Kidney glomerular epithelial cell (primary cell): ENCODE measurements at places on chromosomes 1 and 21.

DNA sequence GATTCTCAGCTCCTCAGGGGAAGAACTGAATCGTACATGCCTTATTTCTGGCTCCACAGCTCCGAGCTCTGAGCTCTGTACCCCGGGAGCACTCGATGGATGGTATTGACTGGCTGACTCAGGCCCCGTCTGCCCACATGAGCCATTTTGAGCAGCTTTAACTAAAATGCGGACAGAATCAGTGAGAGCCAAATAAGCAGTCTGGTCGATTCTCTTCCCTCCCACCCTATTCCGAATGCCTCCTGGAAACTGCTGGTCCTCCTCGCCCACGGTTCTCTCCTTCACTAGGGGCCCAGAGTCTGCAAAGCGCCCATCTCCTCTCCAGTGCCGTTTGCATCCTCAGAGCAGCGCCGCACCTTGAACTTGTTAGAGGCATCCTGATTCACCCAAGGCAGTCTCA lies 125.9 kb upstream of the IRF2BP2 start:
- DNase-seq: no peak

- DNase-seq: no peak
Measured at GRCh38 chr1:2337501-2337900, 53.9 kb downstream of the MORN1 start.

- no peak for DNase-seq
Measured at GRCh38 chr21:46322351-46323226, 1.1 kb downstream of the C21orf58 start.

DNA sequence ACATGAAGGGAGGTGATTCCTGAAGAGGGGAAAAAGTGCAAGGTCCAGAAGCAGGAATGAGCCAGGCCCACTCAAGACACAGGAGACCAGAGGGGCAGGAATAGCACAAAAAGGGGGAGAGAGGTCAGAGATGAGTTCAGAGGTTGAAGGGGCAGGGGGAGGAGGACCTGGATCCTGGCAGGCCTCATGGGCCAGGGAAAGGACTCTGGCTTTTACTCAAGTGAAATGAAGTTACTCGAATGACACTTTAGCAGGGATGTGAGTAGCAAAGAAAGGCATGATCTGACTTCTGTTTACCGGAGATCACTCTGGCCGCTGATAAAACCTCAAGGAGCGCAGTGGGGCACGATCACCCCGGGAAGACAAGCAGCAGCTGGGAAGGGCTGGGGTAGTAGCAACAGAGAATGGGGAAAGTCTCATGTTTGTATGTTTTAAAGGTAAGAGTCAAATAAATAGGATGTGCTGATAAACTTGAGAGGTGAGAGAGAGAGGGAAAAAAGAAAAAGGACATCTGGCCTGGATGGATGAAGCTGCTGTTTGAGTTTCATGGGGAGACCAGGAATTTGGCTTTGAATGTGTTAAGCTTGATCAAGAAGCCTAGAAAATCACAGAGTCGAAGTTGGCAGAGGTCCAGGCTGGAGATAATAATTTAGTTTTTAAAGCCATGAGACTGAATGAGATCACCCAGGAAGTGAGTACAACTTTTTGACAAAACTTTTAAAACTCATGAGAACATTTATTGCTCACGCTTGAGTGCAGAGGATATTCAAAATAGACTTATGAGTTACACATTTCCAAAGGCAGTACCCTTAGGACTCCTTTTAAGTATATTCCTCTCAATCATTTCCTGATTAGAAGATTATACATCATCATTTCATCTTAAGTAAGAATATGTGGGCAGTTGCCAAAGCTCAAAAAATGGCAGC lies 156.0 kb downstream of the RERE start:
- DNase-seq: peak; percentile 93

DNA sequence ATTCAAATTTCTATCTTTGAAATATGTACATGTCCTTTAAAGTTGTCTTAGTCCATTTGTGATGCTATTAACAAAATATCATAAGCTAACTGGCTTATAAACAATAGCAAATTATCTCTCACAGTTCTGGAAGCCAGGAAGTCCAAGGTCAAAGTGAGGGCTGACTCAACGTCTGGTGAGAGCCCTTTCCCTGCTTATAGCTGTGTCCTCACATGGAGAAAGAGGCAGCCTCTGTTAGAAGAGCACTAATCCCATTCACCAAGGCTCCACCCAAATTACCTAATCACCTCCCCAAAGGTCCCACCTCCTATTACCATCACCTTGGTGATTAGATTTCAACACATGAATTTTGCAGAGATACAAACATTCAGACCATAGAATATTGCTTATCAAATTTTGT lies 450.1 kb upstream of the BEND5 start:
- no peak for DNase-seq

- DNase-seq: no peak
Measured at GRCh38 chr1:179298952-179299351, 5.4 kb downstream of the SOAT1 start.

GRCh38 chr1:112409414-112409813 lies 13.4 kb downstream of the CTTNBP2NL start:
- no peak for DNase-seq

DNA sequence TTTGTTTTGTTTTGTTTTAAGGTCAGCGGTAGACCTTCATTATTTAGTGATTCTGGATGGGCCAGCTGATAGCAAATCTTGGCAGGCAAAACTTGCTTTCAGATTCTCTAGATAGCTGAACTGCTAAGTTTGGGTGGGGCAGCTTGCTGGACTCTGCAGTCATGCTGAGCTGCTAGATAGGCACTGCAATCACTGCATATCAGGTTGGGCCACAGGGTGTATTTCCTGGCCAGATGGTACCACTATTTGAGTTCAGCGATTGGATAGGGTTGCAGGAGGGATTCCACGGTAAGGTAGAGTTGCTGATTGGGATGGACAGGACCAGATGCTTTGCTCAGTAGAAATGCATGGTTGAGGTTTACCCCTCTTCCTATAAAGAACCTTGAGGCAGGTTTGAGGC lies 579.3 kb upstream of the ADGRL4 start:
- no peak for DNase-seq

GRCh38 chr21:35020436-35020835 lies 28.7 kb downstream of the RUNX1 start:
- DNase-seq: no peak

DNA sequence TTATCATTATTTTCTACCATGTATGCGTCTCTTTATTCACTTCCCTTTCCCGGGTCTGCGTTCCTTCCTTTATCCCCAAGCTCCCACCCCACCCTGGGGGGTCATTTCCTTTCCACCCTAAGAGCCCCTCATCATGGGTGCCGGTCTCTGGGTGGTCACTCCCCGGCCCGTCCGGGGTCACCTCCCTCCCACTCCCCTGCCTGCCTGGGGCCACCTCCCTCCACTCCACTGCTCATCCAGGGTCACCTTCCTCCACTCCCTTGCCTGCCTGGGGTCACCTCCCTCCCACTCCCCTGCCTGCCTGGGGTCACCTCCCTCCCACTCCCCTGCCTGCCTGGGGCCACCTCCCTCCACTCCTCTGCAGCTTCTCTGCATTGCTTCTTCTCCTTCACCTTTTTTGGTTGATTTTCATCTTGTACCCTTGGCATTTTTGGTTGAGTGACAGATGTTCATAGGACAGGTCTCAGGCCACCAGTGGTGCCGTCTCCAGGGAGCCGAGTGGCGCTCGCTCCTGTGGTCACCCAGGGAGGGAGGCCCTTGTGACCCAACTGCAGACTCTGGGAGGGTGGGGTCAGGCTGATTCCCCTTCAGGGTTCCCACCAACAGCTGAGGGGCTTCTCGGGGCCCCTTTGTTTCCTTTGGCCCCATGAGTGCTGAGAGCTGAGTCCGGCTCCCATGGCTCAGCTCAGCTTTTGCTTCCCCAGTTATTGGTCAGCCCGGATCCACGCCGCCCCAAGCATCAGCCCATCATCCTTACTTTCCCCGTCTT lies 48.6 kb upstream of the PCBP3 start:
- no peak for DNase-seq

GRCh38 chr1:230684146-230684545 lies 29.8 kb downstream of the AGT start:
- DNase-seq: no peak

DNA sequence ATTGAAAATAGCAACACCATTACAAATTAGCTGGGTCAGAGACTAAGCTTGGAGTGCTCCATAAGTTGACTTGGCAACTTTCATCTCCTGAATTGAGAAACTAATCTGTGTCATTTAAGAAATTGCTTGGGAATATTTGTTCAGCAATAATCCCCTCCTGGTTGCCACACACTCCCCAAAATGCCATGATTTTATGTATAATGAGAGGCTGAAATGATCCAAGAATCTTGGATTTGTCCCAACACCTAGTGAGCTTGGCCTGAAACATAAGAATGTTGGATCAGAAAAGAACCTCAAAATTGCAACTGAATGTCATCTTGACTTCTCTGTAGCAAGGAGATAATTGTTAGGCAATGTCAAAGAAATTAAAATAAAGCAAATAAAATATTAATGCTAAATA lies 805.9 kb upstream of the ADAMTS5 start:
- DNase-seq: no peak

GRCh38 chr1:10906866-10907519 lies 105.5 kb upstream of the TARDBP start:
- no peak for DNase-seq

GRCh38 chr1:36115931-36116330 lies 9.1 kb downstream of the COL8A2 start:
- DNase-seq: no peak

DNA sequence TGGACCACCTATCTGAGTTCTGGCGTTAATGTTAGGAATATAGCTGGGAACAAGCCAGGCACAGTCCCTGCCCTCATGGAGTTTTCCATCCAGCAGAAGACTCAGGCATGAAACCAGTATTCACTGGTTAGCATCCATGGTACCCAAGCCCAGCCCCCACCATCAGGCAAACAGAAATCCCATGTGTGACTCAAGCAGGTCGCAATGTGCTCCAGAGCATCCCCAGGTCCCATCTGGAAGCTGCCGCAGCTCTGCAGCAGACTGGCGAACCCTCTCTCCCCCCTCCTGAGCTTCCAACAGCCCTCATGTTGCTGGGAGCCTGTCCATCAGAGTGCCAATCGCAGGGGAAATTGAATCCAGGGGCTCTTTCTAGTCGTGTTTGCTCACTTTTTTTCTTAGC lies 174.2 kb downstream of the RRAGC start:
- DNase-seq: no peak

DNA sequence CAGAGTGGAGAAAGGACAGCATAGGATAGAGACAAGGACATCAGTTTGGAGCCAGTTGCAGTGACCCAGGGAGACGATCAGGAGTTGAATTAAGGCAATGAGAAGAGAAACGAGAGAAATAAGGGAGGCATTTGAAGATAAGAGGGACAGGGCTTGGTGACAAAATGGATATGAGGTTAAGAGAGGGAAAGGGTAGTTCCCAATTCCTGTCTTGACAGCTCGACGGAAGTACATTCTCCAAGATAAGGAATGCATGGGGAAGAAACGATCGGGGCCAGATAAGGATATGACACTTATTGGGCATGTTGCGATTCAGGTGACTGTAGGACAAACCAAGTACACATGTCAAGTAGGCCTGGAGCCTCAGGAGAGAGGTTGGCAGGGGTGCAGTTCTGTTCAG lies 18.7 kb upstream of the KCNN3 start:
- no peak for DNase-seq

GRCh38 chr1:77668924-77669449 lies 13.5 kb downstream of the ZZZ3 start:
- DNase-seq: no peak

DNA sequence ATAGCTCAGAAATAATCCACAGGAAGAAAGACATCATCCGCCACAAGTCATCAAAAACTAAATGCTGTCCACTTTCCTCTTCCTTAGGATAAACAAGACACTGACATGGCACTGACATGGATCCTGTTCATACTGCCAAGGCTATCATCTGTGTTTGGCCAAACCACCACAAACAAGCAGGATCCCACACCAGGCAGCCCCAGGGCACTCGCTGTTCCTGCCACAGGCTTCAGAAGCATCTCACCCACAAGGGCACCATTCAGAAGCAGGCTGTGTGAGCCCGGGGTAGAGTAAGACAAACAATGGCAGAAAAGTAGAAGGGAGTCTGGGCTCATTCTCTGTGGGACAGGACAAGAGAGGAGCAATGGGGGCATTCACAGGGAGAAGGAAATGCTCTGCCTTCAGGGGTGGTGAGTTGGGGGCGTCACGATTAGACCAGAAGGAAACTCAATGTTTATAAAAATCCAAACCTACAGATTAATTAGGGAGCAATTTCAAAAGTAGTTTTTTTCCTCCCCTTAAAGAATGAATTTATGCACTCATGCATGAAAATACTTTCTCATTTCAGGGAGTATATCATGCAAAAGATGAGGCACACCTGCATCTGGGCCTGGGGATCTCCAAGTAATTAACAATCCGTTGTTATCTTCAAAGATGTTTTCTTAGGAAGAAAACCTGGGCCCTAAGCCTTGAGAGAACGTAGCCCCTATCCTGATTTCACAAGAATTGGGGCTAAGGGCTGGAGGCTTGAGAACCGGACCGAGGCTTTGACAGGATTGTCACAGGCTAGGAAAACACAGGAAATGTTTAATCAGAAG lies 43.3 kb upstream of the ATP1A1 start:
- DNase-seq: no peak

DNA sequence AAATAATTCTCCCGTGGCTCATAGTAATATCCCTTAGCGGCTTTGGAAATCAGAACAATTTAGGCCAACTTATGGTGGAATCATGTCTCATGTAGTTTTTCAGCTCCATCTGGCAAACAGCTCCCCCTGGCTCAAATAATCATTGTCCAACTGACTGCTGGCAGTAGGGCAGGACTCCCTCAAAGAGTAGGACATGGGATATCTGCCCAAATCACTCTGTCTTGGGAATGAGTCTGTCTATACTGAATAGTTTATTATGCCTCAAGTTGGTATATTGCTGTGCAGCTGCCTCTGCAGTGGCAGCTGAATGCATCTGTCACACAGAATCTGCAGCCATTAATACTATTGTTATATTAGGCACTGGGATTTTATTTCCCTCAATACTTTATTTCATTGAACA lies 255.7 kb downstream of the COL11A1 start:
- no peak for DNase-seq

DNA sequence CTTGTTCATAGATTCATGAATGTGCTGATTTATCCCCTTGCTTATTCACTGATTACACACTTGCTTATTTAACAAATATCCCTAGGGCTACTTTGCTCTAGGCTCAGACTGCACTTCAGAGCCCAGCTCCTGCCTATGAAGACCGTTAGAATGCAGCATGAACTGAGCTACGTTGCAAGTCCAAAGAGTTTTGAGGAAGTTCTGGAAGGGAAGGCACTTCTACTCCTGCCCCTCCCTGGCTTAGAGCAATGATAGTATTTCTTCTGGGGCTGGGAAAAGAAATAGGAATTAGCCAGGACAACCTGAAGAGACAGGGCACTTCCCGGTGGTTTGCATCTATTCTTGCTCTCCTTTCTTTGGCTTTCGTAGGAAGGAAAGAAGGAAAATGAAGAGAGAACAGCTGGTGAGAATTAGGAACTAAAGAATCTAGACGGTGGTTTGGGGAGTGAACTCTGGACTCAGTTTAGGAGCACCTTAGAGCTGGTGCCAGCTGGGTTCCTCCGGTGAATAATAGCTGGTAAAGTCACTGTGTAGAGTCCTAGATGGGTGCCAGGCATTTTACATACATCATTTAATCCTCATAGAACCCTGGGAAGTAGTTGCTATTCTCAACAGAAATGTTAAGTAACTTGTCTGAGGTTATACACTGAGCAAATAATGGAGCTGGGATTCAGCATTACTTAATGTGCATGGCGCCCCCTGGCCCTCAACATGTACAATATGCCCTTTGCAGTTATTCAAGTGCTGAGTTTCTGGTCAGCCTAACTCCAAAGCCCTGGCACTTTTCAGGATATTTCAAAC lies 65.9 kb downstream of the NDUFS5 start:
- DNase-seq: peak; percentile 68
